ENCODE measurements at places on chromosomes 3 and 15. TPM values are rescaled to one million over a fixed set of nuclear protein-coding genes. Genes with fewer than 3 reads are reported as not detected.

DNA sequence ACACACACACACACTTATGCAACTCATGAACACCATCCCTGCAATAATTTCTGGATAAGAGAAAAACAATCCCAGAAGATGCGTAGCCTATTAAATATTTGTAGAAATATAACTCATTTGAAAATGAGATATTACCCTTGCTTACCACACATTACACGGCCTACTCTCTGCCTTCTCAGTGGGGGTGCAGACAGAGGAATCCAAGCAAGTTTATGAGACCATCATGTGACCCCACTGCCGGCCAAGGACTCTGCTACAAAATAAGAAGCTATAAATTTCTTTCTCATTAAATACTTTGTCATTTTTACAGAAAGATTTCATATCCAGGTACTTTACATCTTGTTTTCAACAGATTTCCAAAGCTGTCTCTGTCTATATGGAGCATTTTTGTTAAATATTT is 286.3 kb downstream of the ZNF385D start:
- no peak for DNase-seq

NEK10 gene
- total RNA-seq, result 1.1 TPM

FBXW12 gene
- not detected for total RNA-seq

CYP8B1 gene
- not detected for total RNA-seq

DNA sequence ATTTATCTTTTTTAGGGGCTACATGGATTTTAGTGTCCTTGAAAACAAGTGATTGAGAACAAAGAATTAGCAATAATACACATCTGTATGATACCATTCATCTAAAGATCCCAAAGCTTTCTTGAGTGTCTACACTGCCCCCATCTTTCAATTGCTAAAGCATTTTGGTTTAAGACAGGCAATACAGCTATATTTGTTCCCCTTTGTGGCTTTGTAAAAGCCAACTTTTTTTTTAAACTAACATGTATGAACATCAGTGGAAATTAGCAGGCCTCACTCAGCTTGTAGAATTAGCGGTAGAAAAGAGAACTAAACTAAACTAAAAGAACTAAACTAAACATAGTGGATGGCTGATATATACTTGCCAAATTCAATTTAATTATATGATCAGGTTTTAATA is 449.6 kb downstream of the MECOM start:
- DNase-seq, result no peak

- no peak for DNase-seq
Observed at GRCh38 chr15:62348623-62349022, 183.5 kb upstream of the C2CD4B start.

CLDN1 gene
- total RNA-seq, result 4.3 TPM

Data from mucosa of descending colon (tissue), 3 donors.